CD8-positive, alpha-beta memory T cell (primary cell): ENCODE measurements at places on chromosomes 1 and 21. TPM values are rescaled to one million over a fixed set of nuclear protein-coding genes. Genes with fewer than 3 reads are reported as not detected.

Gene ZNF683
- 2.7 TPM for total RNA-seq

Gene UMODL1
- total RNA-seq = not detected

Gene PAPPA2
- 0.55 TPM for total RNA-seq

Gene EPHB2
- total RNA-seq = 0.33 TPM

Gene LRRC38
- not detected for total RNA-seq

Gene STMN1
- 325 TPM for total RNA-seq

Gene TEDDM1
- total RNA-seq = not detected

Gene DESI2
- total RNA-seq = 33.7 TPM

Gene ODF2L
- total RNA-seq = 30.1 TPM

Gene SYF2
- 40.4 TPM for total RNA-seq

Gene DAB1
- total RNA-seq = 0.09 TPM

Gene IL20
- total RNA-seq = not detected

Gene COL11A1
- not detected for total RNA-seq
